Stimulated activated CD8-positive, alpha-beta memory T cell treated with anti-CD3 and anti-CD28 coated beads, Interleukin-4, amount 100 ng/mL, for 1 hour (primary cell): ENCODE measurements at places on chromosomes 6 and 20.

DNA sequence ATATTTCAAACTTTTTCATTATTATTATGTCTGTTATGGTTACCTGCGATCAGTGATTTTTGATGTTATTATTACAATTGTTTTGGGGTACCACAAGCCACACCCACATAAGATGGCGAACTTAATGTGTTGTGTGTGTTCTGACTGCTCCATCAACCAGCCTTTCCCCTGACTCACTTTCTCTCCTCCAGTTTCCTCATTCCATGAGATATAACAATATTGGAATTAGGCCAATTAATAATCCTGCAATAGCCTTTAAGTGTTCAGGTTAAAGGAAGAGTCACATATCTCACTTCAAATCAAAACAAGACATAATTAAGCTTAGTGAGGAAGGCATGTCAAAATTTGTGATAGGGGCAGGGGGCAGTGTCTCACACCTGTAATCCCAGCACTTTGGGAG is 16.3 kb upstream of the POPDC3 start:
- no peak for DNase-seq

- no peak for DNase-seq
These were observed 124.3 kb downstream of the MYLK4 start for GRCh38 chr6:2626401-2626800.

GRCh38 chr6:168778201-168778600 is 337.2 kb downstream of the SMOC2 start:
- DNase-seq, result no peak

DNA sequence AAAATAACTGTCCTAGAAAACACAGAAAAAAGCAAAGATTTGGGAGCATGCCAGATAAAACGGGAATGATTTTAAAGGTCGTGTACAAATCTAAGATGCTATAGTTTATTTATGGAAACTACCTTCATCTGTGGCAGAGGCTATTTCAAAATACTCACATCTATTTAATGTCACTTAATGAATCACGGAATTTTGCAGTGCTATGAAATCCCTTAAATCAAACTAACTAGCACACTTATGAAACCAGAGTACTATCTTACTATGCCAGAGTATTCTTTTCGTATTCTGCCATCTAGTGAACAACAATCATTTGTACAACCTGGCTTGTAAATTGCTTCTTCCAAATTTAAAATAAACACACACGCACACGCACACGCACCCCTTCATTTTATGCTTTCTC is 77.9 kb upstream of the BMP5 start:
- DNase-seq, result no peak

DNA sequence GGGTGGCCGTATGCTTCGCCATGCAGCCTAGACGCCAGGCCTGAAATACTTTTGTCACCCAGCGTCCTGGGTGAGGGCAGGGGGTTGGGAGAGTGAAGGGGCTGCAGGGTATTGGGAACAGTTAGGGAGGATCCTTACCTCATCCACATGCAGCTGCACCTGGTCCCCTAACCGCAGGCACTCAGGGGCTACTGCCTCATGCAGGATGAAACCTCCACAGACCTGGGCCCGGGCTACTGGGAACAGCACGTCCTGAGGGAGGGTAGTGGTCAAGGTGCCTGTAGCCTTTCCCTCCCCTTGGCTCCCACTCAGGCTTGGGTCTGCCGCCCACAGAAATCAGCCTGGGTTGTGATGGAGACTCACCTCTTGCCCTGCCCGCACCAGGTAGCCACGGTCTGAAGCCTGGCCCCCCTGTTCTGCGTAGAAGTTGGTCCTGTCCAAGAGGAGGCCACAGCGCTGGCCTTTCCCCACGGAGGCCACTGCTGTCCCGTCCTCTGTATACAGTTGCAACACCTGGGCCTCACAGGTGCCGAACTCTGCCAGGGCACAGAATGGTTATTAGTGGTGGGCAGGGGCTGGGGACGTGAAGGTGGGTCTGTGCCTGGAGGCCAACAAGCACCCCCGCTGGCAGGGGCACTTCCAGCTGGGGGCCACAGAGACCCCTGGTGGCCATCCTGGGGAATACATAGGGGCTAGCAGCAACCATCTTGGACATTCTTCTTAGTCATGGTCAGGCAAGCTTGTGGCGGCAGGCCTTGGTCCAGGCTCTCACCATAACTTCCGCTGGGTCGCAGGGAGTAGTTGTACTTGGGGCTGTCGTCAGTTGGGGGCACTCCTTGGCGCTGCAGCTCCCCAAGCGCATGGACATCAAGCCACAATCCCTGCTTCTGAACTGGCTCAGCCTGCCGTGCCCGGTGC is 8.6 kb downstream of the AARS2 start:
- DNase-seq, result peak; percentile 12

DNA sequence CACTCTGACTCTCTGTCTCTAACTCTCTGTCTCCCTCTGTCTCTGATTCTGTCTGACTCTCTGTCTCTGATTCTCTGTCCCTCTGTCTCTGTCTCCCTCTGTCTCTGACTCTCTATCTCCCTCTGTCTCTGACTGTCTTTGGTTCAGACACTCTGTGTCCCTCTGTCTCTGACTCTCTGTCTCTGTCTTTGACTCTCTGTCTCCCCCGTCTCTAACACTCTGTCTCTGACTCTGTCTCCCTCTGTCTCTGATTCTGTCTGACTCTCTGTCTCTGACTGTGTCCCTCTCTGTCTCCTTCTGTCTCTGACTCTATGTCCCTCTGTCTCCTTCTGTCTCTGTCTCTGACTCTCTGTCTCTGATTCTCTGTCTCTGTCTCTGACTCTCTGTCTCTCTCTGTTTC is 21.7 kb upstream of the NOL4L start:
- DNase-seq, result no peak

- DNase-seq, result no peak
These were observed 615 bp upstream of the UBE2J1 start for GRCh38 chr6:89353118-89353556.

DNA sequence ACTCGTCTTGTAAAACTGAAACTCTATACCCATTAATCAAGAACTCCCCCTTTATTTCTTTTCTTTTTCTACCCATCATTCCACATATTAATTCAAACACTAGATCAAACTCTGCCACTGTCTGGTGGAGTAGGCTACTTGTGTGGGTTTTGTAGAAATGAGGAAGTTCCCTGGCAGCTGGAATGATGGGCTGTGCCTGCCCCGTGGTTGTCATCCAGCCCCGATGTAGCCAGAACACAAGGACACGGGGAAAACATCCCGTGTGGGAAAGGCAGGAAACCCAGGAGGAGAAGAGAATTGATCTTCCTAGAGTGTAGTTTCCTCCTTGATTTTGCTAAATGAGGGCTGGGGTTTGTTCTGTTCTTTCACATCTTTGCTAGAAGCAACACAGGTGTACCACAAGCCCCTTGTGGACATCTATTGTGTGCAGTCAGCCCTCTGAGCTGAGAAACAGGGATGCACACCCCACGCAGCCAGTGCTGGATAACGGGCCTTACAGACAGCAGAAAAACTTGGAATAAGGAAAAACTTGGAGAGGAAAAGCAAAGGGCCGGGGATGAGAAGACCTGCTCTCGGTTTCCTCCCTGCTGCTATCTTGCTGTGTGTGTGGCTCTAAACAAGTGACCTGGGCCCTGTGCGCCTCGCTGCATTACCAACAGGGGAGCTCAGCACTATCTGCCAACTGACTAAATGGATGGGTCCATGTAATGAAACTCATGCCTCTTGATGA is 88.0 kb downstream of the SCML4 start:
- no peak for DNase-seq

DNA sequence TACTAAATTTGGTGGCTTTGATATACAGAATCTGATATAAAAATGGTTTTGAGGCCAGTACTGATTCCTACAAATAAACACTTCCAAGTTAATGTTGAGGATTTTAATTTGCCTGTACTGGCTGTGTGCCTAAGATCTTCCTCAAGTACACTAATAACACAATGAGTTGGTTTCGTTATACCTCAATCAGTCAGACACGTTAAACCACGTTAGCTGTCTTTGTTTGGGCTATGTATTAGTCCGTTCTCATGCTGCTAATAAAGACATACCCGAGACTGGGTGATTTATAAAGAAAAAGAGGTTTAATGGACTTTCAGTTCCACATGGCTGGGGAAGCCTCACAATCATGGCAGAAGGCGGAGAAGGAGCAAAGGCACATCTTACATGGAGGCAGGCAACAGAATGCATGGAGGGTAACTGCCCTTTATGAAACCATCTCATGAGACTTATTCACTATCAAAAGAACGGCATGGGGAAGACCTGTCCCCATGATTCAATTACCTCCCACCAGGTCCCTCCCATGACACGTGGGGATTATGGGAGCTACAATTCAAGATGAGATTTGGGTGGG is 46.2 kb downstream of the NT5E start:
- no peak for DNase-seq
